Fibroblast of villous mesenchyme (primary cell): ENCODE measurements at places on chromosomes 7 and 10.
A peak's percentile ranks its signal among the peaks of the same experiment; 100 is the strongest.

GRCh38 chr7:12094365-12094921 is 116.7 kb upstream of the TMEM106B start:
- DNase-seq: no peak

GRCh38 chr7:136033413-136034031 is 56.4 kb upstream of the MTPN start:
- DNase-seq: peak; percentile 87

DNA sequence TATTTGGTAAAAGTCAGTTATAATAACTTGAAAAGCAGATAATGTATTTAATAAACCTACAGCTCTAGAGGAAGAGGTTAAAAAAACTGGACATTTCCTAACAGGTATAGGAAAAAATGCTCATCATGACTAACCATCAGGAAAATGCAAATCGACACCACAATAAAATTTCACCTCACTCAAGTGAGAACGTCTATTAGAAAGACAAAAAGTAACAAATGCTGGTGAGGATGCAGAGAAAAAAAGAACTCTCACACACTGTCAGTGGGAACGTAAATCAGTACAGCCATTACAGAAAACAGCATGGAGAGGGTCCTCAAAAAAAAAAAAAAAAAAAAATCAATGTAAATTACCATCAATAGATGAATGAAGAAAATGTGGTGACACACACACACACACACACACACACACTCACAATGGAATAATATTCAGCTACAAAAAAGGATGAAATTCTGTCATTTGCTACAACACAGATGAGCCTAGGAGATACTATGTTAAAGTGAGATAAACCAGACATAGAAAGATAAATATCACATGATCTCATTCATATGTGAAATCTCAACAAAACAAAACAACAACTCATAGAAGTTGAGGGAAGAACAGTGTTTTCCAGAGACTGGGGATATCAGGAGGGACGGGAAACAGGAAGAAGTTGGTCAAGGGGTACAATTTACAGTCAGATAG is 20.1 kb downstream of the EPC1 start:
- DNase-seq: peak; percentile 27

GRCh38 chr10:132929953-132930548 is 12.3 kb downstream of the CFAP46 start:
- no peak for DNase-seq

DNA sequence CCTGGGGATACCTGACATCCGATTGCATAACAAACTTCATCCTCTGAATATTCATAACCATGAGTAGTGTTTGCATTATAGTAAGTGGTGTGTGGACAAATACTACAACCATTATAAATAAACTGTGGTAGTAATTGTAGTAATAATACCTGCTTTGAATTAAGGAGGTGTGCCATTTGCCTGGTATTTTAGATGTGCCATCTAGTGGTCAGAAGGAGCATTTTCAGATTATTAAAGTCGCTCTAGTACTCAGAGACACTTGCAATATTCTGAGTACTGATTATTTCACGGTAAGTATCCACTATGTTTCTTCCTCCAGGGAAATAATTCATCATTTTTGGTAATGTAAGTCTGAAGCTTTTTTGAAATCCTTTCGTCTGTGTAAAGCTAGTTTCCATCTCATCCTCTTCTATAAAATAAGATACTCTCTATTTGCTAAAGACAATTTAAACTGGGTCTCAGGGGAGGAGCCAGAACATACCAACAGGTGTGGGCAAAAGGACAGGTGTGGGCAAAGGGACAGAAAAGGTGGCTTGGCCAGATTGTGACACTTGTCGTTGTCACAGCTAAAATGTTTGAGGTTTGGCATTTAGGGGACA is 115.3 kb upstream of the WDR11 start:
- DNase-seq: peak; percentile 20

DNA sequence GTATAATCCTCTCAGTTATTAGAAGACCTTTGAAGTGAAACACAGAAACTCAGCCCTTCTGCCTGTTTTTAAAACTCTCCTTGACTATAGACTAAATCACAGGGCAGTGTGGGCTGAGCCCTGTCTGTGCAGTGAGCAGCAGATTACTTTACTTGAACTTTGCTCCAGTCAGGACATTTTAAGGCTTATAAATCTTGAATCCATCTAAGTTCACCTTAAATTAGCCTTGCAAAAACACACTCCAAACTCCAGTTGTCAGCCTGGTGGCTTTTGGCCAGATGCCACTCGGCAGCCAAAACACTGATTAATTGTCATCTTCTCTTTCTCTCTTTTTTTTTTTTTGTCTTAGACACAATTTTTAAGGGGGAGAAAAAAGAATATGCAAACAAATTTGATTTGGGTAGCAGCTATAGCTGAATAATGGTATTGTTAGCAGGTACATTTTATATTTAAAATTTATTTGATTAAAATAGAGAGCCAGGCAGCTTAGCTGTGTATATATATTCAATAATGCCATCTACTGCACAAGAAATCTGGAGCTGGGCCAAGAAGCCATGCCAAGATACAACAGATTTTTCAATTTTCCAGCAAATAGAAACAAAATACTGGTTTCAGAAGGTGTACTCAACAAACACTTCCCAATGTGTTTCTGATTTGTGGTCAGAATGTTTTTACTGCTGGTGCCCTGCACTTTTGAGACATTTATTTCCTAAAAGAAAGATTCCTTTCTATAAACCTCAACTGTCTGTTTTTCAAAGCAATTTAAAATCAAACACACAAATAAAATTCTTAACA is 247.7 kb downstream of the TFEC start:
- DNase-seq: no peak

GRCh38 chr7:151245360-151246101 is 3.0 kb downstream of the SMARCD3 start:
- DNase-seq: peak; percentile 35

GRCh38 chr7:108145401-108145800 is 15.2 kb upstream of the LAMB4 start:
- DNase-seq: no peak

DNA sequence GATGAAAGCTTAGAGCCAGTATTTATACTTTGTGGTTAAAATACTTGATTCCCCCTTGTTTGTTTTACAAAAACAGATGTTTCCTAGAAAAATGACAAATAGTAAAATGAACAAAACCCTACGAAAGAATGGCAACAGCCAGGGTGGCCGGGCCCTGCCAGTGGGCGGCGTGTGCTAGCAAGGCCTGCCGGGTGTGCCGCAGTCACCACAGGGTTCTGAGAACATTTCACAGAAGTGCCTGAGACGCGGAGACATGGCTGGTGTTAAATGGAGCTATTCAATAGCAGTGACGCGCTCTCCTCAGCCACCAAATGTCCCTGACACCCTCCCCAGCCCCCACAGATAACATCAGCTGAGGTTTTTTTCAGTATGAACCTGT is 14.5 kb downstream of the GPR146 start:
- no peak for DNase-seq

DNA sequence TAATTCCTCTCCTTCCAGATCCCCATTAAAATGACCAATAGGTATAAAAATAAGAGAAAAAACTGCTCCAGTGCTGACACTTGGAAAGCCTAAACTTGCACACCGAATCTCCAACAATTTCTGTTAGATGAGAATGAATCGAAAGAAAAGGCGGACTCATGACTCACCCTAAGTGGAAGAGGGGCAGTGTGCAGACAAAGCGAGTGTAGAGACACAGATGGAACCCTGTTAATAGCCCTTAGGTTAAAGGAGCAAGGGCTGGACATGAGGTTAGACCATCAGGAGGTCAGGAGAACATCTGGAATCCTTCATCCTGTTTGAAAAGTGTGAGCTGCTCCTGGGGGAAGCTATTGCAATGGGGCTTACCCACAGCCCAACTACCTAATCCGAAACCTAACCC is 103.4 kb upstream of the GLI3 start:
- DNase-seq: peak; percentile 28

- DNase-seq: peak; percentile 84
Observed at GRCh38 chr10:80472234-80473095, 18.4 kb downstream of the TSPAN14 start.

GRCh38 chr7:114879554-114879953 is 42.3 kb upstream of the MDFIC start:
- DNase-seq: peak; percentile 83

DNA sequence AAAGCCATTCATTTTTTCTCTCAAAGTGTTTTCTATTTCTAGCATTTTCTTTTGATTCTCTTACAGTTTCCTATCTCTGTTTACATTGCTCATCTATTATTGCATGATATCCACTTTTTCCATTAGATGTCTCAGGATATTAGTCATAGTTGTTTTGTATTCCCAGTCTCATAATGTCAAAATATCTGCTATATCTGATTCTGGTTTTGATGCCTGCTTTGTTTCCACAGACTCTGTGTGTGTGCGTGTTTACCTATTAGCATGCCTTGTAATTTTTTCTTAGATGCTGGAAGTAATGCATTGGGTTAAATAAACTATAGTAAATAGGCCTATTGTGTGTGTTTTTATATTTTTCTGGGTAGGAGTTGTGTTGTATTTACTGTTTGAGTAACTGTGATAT is 1126.3 kb downstream of the SORCS1 start:
- peak; percentile 83 for DNase-seq

GRCh38 chr10:61961278-61961677 is 59.8 kb downstream of the ARID5B start:
- DNase-seq: no peak

GRCh38 chr7:101681170-101682007 is 52.3 kb upstream of the MYL10 start:
- DNase-seq: peak; percentile 90

DNA sequence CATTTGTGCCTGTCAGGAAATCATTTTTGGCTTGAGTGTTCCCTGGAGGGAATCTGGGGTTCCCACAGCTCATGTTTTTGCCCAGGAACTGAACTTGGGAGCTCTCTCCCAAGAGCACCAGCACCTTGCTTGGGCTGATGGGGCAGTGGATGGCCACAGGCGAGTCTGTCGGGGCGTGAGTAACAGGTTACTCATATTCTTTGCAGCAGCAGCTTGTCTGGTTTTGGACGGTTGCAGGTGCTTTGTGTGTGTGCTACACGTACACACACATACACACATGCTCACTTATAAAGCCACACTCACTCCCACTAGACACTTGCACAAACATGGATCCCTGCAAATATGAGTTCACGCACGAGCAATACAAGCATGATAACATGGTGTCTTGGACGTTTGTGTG is 2.9 kb upstream of the PALD1 start:
- no peak for DNase-seq

DNA sequence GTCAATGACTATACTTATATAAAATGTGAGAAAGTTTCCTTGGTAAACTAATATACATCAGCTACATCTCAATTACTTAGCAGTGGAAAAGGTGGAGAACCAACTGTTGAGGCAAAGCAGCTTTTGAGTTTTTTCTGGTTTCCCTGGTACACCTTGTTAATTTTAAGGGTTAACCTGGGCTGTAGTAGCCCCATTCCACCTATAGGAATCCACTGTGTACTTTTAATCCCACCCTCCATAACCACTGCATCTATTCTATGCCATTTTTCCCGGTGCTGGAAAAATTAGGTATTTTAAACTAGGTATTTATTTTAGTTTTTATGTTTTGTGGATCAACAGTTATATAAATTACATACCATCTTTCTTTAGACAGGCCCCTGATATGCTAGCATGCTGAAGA is 42.4 kb downstream of the NRBF2 start:
- DNase-seq: no peak

GRCh38 chr10:72075376-72076115 is 12.8 kb downstream of the SPOCK2 start:
- DNase-seq: no peak

GRCh38 chr7:130444751-130445407 is 4.1 kb upstream of the CEP41 start:
- DNase-seq: no peak

- DNase-seq: no peak
Observed at GRCh38 chr7:826230-826917, 5.9 kb upstream of the SUN1 start.

GRCh38 chr10:88060762-88061161 is 197.3 kb downstream of the PTEN start:
- no peak for DNase-seq

DNA sequence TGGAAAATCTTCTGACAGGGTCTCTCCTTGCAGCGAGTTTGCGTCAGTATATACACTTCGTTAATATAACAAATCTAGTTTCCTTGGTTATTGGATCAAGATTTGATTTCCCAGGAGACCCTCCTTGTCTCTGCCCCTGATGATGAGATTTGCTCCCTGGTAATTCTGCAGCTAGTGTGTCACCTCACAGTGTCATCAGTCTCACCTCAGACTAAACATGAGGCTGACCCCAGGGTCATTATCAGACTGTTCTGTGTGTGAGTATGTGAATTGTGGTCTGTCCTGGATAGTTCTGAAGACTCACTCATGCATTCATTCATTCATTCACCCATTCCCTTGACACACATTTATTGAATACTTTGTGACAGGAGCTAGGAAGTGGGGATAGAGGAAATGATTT is 138.4 kb upstream of the CTTNBP2 start:
- no peak for DNase-seq

GRCh38 chr10:69416695-69417094 is at the start of gene TACR2:
Gene TACR2 (minus strand): TSS chr10:69416918. CDS start chr10:69416323, 595 bp downstream.
- DNase-seq: no peak

- no peak for DNase-seq
Observed at GRCh38 chr10:60224066-60224705, 165.5 kb downstream of the ANK3 start.

GRCh38 chr7:7476381-7476780 is 59.3 kb downstream of the COL28A1 start:
- DNase-seq: peak; percentile 11

GRCh38 chr7:38224392-38224791 is 46.3 kb downstream of the STARD3NL start:
- peak; percentile 40 for DNase-seq

DNA sequence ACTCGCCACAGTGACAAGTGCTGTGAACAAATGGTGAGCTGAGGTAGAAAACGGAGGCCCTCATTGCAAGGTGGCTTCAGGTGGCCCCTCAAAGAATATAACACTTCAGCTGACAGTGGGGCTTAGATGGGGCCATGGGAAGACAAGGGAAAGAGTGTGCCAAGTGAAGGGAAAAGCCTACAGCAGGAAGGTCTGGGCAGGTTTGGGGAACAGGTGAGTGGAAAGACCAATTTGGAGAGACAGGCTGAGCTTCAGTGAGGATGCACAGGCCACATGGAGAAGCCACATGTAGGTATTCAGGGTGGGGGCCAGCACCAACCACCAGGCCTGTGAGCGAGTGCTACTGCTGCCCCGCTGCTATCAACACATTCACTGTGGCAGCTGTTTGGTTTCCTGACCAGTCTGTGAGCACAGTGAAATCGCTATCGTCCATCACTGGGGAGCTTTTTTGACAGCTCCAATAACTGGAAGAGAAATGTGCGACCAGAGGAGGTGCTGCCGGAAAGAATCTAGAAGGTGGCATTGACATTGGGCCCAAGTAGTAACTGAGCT is 3.4 kb downstream of the POLD2 start:
- no peak for DNase-seq

DNA sequence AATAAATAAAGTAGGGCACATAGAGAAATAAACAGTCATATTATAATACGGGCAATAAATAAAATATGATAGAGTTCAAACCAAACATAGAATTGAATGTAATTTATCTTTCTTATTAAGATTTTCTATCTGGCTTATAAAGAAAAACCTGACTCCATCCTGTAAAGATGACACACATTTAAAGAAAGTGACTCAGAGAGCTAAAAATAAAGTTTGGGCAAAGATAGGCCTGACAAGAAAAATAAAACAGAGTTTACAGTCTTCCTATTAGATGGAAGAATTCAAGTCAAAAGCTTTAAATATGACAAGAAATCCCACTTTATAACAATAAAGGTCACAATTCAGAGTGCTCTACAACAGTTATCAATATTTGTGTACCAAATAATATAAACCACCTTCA is 580.6 kb downstream of the PHTF2 start:
- peak; percentile 10 for DNase-seq
